Ecto neural progenitor cell (in vitro differentiated cells): ENCODE measurements at places on chromosomes 3 and 15.

DNA sequence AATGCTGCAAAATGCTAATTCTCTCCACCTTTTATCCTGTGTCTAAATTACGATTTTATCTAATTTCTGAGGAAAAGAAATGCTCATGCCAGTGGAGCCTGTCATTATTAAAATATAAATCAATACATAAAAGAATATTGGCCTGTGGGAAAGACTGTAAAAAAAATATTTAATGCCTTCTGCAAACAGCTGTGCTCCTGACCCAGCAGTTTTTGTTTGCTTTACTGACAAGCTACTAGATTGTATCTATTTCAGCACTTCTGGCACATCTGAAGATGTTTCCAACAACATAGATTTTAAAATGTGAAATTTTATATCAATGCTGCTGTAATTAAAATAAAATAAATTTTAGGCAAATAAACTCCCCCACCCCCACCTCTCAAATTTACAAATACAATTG is 493.6 kb upstream of the AGTR1 start:
- no peak for DNase-seq

DNA sequence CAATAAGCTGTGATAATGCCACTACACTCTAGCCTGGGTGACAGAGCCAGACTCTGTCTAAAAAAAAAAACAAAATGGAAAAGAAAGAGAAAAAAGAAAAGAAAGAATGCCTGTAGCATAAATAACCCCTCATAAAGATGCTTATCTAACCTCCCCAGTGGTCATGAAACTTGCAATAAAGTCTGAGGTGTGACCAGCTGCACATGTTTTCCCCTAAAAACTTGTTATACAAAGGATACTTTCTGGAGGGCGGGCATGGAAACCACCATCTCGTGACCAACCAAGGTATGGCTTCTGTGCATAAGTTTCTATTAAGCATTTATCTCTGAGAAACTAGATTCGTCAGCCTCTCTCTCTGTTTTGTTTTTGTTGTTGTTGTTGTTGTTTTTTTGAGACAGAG is 21.8 kb downstream of the CCDC32 start:
- no peak for DNase-seq

DNA sequence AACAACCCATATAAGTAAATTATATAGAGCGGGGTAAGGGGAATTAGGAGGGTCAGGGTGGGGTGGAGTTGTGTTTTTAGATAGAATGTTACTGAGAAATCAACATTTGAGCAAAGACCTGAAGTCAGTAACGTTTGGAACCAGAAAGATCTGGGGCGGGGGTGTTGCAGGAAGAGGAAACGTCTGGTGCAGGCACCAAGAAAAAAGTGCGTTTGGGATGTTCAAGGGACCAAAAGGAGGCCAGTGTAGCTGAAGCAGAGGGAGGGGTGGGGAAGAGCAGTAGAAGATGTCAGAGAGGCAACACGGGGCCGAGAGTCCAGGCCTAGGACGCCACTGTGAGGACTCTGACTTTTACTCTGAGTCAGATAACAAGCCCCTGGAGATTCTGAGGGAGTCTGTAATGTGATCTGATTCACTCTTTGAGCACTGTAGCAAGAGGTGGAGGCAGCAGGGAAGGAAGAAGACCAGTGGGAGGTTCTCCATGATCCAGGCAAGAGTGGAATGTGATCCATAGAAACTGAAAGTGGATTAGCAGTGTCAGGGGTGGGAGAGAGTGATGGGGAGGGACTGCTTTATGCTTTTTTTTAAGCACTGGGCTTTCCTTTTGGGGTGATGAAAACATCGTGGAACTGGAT is 179.3 kb upstream of the CHRM5 start:
- DNase-seq, result no peak

GRCh38 chr15:34147371-34148140 is 45.7 kb downstream of the PGBD4 start:
- DNase-seq, result no peak

GRCh38 chr3:37607604-37608003 is 254.1 kb upstream of the CTDSPL start:
- no peak for DNase-seq

GRCh38 chr15:60906146-60906674 is 322.9 kb downstream of the RORA start:
- no peak for DNase-seq

GRCh38 chr15:85444122-85444745 is 63.8 kb downstream of the AKAP13 start:
- no peak for DNase-seq

DNA sequence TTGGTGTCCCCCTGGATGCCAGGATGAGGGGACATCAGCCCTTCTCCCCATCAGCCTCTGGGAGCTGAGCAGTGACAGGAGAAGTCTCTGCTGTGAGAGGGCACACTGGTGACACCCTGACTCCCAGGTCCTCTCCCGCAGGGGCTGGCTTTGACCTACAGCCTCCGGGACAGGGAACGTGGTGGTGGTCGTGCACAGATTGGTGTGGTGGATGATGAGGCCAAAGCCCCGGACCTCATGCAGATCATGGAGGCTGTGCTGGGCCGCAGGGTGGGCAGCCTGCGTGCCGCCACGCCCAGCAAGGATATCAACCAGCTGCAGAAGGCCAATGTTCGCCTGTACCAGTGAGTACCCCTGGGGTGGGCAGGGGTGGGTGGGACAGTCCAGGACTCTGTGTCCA is 6.8 kb downstream of the VILL start:
- DNase-seq, result no peak

DNA sequence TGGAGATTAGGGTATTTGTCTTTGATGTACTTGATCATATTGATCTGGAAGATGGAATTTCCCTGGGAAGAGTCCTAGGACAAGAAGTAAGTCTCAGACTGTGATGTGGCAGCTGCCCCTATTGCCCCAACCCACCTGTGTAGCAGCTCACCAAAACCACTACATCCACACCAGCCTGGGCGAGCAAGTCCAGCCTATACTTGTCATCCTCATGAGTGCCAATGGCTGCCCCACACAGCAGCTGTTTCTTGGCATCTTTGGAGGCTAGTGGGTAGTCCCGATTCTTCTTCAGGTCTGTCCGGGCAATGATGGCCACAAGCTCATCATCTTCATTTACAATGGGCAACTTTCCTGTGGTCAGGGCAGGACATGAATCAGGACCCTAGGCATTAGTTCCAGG is 2.7 kb downstream of the IMPDH2 start:
- no peak for DNase-seq

DNA sequence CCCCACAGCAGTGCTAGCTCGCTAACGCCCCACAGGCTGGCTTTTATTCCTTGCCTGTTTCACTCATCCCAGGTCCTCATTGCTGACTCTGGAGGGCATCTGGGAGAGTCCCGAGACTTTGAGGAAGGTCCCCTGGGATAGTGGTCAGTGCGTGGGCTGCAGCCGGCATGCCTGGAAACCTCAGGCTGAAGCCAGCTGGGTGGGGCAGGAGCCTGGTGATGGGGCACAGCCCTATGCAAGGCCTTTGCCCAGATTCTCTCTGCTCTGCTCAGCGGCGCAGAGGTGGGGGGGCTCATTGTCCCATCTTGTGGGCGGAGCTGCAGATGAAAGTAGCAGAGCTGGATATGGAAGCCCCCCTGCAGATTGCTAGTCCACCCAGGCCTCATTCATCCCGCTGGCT is 55.7 kb upstream of the SMAD6 start:
- no peak for DNase-seq

DNA sequence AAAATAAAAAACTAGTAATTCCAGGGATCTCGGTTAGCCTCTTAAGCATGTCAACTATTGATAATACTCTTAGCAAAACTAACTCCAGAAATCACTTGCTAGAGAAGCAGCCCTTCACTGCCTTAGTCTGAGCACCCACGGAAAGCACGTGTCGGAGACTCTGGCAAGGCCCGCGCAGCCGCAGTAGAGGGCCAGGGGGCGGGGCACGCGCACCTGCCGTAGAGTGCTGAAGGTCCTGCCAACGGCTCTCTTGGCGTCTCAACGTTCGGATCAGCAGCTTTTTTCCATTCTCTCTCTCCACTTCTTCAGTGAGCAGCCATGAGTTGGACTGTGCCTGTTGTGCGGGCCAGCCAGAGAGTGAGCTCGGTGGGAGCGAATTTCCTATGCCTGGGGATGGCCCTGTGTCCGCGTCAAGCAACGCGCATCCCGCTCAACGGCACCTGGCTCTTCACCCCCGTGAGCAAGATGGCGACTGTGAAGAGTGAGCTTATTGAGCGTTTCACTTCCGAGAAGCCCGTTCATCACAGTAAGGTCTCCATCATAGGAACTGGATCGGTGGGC is at the start of gene LDHAL6B:
TSS of gene LDHAL6B (plus strand) at position 221 of the 561 bp plus-strand sequence. CDS start at position 319, 98 bp downstream.
- no peak for DNase-seq

DNA sequence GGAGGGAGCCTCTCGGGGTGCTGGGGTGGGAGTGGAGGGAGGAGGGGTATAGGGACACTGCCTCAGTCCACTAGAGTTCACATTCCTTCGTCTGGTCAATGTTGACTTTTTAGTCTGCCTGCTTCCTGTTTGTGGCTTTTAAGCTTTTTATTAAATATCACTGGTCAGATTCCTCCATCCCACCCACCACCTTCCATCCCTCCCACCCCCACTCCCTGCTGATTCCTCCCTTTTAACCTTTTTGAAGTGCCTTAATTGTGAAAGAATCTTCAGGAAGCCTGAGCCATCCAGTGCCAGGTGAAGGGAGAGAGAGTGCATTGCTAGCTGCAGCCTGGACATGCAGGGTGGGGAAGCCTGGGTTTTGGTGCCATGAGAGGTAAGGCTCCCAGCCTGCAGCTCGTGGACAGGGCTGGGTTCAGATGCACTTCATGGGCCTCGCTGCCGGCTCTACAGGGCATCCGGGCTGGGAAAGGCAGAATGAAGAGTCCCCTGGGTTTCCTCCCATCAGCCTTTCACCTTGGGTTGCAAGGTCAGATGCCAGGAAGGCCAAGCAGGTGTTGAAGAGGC is 105.9 kb downstream of the DNAJB8 start:
- no peak for DNase-seq

DNA sequence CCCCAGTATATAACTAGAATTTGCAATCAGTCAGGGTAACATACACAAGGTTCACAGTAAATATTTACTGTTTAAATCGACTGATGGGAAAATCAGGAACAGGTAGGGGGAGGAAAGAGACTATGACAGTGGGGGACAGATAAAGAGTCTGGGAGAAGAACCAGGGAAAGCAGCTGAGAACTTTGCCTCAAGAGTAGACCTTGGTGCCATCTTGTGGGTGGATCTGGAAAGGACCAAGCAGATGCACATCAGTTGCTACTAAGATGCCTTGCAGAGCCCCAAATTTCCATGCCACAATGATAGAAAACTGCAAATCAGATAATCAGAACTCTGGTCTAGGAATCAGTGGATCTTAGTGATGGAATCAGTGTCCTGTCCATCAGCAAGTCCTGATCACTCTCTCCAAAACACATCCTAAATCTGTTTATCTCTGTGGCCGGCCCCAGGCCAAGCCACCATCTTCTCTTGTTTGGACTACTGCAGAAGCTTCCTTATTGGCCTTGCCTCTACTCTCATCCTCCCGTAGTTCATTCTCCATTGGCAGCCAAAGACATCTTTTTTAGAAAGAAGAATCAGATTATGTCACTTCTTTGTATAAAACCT is 62.7 kb downstream of the PDE8A start:
- DNase-seq, result no peak

DNA sequence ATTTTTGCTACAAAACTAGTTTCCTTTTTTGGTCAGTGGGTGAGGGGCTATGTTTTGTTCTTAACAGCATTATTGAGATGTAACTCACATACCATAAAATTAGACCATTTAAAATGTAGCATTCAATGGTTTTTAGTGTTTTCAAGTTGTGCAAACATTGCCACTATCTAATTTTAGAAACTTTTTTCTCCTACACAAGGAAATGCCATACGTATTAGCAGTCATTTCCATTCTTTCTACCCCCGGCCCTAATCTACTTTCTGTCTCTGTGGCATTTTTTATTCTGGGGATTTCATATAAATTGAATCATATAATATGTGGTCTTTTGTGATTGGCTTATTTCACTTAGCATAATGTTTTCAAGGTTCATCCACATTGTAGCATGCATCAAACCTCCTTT is 55.0 kb upstream of the TIPARP start:
- no peak for DNase-seq

GRCh38 chr3:191502583-191502982 is 41.6 kb downstream of the PYDC2 start:
- DNase-seq, result no peak

GRCh38 chr15:85289677-85290365 is 90.6 kb upstream of the AKAP13 start:
- DNase-seq, result no peak

GRCh38 chr15:40314723-40315276 is 7.1 kb upstream of the PLCB2 start:
- DNase-seq, result no peak

DNA sequence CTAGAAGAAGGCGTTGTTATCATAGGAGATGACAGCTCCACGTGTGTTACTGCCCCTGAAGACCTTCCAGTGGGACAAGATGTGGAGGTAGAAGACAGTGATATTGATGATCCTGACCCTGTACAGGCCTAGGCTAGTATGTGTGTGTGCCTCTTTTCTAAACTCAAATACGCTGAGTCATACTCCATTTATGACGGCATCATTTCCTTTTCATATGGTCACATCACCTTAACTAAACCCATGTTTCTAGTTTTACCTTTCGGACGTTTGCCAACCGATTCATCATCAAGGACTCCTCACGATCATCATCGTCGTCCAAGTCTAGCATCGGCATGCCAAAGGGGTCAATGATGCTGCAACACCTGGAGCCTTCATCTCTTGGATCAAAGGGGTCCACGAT is 149.0 kb downstream of the CBLB start:
- DNase-seq, result no peak

DNA sequence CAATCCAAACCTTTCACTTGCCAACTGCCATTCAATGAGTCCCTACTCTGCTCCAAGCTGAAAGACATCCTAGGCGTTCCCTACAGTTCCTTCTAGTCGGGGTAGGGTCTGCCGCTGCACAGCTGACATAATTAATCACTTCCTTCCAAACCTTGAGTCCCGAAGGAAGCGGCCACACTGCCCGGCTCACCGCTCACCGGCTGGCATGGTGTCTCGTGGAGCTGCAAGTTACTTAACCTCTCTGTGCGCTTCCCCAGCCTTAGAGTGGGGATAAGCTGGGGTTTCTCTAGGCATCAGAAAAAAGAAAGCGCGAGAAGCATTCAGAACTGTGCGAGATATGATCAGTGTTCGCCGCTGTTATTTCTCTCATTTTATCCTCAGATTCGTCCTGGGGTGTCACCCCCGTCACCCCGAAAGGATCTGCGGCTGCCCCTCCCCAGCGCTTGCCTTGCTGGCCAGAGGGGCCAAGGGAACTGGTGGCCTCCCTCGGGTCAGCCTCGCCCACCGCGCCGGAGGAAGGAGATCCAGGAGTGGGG is 748 bp downstream of the MRPS25 start:
- DNase-seq, result peak; percentile 53

DNA sequence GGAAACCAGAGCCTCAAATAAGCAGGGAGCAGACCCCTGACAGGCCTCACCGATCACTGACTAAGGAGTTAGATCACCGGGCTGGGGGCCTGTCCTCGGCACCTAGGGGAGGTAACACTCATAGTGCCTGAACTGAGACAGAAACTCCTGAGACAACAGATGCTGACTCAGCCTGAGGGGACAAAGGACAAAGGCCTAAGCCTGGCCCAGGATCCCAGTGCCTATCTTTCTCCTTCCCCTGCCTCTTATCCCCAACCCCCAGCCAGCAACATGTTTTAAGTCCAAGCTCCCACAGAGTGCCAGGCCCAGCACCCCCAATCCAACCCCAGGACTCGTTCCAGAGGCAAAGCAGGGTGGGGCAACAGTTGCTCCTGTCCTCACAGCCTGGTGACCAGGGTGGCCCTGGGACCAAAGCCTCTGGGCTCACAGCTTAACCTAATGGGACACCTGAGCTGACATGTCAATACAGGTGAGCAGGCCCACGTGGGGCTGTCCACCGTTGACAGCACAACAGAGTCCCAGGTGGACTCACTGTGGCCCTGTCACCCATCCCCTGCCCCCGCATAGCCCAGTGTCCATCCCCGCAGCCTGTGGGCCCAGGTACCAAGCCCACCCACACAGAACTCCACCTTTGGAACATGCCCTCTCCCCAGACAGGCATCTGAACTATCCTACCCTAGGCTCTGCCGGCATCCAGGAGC is 37.4 kb downstream of the ADCY5 start:
- no peak for DNase-seq
